B cell (primary cell): ENCODE measurements at places on chromosomes 1 and 21.

DNA sequence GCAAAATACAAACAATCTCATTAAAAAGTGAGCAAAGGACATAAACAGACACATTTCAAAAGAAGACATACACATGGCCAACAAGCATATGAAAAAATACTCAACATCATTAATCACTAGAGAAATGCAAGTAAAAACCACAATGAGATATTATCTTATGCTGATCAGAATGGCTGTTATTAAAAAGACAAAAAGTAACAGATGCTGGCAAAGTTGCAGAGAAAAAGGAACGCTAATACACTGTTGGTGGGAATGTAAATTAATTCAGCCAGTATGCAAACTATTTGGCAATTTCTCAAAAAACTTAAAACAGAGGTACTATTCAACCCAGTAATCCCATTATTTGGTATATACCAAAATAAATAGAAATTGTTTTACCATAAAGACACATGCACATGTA, 32.2 kb upstream of the TNFSF18 start:
- DNase-seq = no peak

GRCh38 chr1:176609556-176610408, 146.8 kb downstream of the PAPPA2 start:
- no peak for DNase-seq

DNA sequence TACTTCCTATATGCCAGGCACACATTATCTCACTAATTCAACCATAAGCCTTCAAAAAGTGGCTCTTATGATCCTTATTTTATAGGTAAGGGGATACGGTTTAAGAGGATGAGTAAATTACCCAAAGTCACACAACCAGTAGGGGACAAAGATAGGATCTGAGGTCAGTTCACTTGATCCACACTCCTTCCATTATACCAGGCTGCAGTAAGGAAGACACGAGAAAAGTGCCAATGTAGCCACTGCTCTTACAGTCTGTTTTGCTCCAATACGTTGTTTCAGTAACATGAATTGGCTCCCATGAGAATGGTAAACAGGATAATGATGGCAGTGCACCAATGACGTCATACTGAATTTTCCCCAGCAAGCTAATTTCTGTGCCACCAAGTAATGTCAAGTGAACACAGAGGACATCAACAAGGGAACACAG, 15.4 kb upstream of the GUCA2A start:
- DNase-seq = no peak

GRCh38 chr1:41890825-41891198, 27.9 kb downstream of the HIVEP3 start:
- DNase-seq = no peak

DNA sequence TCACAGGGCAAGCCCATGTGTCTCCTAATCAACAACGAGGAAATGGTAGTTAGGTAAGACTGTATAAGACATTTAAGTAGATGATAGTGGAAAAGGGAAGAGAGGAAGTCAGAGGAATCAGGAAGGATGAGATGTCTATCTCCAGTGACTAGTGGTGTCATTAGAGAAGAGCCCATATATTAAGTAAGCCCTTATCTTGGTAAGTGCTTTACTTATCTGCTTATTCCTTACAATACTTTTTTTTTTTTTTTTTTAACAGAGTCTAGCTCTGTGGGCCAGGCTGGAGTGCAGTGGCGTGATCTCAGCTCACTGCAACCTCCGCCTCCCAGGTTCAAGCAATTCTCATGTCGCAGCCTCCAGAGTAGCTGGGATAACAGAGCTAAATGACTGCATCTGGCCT, 29.5 kb downstream of the RNF11 start:
- no peak for DNase-seq

- DNase-seq = no peak
Measured at GRCh38 chr1:236959112-236959511, 45.1 kb downstream of the MT1HL1 start.

DNA sequence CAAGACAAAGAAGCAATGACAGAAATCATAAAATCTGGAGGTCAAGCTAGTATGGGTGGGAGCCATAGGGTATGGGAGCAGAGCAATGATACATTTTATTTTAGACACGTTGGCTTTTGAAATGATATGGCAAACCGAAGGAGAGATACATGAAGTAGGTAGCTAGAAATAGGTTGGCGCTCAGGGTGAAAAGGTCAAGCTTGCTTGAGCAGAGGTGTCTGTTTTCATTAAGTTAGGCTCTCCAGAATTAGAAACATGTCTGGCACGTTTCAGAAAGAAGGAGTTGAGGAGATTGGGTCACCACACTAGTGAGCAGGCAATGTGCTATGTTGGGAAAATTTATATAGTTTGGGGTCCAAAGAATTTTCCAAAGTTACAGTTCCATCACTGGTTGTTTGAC, 151.4 kb downstream of the AMY1C start:
- no peak for DNase-seq

- DNase-seq = no peak
Measured at GRCh38 chr21:18529254-18529653, 125.7 kb upstream of the TMPRSS15 start.

GRCh38 chr1:247198781-247199180, 27.0 kb upstream of the ZNF124 start:
- no peak for DNase-seq

DNA sequence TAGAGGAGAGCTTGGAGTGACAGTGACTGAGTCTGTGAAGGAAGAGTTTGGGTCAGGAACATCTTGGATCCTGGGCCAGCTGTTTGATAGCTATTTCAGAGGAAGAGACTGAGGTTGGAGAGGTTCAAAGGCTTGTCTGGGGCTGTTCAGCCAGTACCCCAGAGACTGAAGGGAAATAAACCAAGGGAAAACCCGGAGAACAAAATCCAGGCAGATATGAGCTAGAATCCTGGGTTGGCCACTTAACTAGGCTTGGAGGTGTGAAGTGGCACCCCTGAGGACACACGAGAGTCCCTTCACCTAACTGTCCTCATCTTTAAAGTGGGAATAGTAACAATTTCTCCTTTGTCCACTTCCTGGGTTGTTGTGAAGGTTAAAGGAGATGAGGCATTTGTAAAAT, 23.1 kb upstream of the EPB41 start:
- DNase-seq = no peak

DNA sequence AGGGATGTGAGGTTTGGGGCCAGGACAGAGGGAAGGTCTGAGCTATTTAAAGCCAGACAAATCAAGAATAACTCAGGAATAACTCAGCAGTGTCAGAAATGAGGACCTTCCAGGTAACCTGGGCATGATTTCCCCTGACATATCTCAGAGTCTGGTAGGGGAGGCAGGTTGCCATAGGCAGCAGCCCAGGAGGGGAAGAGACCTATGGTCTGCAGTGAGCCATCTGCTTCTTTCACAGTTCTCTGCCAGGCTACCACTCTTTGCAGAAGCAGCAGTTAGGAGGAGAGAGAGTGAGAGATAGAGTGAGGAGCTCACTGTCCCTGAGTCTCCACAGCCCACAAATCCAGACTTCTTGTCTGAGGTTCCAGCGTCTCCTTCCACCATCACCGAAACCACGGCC, 6.3 kb upstream of the VSIG8 start:
- no peak for DNase-seq
